COR-L47 (cell line): ENCODE measurements at places on chromosomes 3 and 15.

- no peak for DNase-seq
Observed at GRCh38 chr3:65425880-65426279, 612.8 kb downstream of the MAGI1 start.

GRCh38 chr15:27734785-27735495, 364.2 kb downstream of the OCA2 start:
- DNase-seq = no peak

GRCh38 chr3:40800343-40800742, 275.6 kb downstream of the ZNF621 start:
- no peak for DNase-seq

GRCh38 chr3:7781395-7781794, 720.2 kb upstream of the LMCD1 start:
- no peak for DNase-seq

- DNase-seq = no peak
Observed at GRCh38 chr3:4856564-4856963, 122.7 kb upstream of the BHLHE40 start.

DNA sequence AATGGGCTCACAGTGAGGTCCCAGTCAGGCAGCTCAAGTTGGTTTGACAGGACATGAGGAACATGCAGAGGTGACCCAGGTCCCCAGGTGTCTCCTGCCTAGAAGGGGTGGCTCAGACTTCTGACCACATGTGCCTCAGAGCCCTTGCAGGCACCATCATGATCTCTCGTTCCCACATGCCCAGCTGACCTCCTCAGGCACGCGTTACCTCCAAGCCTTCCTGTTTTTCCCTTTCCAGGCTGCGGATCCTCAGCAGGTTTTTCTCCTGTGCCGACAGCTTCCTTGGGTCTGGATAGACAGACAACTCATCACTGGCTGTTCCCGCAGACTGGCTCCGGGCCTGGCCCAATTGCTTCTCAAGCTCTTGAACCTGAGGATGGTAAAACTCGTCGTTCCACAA, 30.4 kb downstream of the CCDC13 start:
- DNase-seq = no peak

DNA sequence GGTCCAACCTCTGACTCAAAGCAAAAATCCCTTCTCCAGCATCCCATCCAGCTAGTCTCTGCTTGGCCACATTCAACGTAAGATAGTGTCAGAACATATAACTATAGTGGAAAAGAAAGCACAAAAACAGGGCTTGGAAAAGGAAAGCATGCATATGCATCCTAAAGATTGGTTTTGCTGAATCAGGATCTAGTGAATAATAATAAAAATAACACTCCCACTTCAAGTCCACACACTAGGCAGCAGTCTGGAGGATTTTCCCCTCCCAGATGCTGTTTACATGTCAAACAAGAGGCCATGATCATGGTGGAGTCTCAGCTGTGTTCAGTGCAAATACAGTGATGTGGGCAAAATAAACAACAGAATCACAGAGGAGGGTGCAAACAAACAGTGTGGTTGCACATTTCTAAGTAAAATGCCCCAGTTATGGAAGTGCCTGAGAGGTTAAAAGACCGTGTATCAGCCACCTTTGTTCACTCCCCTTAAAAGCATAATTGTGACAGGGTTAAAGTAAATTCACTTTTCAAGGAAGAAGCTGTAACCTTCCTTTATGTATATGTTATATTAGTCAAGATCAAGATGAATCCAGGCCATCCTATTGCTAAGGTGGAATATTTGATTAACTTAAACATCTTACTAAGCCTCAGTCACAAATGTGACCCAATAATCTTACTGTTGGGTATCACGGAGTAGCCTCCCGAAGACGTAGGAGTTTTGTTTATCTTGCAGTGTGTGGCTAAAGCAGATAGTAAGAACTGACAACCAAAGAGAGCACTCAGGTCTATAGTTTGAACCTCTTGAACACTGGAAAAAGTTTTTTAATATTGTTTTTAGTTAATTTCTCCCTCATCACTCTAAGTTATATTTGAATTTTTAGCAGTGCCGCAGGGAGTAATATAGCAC, 424.5 kb downstream of the SOX2 start:
- peak; percentile 70 for DNase-seq

DNA sequence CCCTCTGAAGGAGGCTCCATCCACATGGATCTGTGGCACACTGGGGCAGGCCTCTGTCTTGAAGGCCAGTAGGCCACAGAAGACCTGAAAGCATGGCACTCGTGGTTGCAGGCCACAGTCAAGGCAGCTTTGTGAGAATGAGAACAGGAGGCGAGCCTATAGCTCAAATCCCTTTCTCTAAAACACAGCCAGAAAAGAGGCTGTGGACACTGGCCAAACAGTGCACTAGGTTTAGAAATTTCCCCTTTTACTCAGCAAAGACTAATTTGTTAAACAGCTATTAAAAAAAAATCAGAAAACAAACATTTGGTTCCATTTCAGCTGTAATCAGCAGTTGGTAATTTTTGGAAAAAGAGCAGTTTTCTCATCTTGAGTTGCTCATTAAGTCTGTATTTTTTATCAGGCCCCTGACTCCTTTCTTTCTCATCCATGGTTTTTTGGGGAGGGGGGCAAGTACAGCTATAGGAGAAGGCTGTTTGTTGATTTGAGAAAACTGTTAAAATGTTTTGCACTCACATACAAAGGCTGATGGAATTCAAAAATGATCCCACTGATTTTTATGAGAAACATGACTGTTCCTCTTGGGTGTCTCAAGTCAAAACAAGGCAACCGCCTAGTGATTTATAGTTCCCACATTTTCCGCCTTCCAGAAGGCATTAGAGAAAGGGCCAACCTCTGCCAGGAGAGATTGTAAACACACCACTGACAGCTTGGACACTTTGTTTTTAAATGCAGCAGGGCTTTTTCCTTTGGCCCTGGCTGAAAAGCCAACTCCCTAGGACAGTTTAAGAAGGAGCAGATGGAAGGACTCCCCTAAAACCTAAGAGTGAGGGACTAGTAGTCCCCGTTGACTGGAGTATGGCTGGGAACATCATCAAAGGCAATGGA, 28.1 kb downstream of the PARP16 start:
- DNase-seq = no peak

- no peak for DNase-seq
Observed at GRCh38 chr15:40006646-40007045, 32.3 kb downstream of the SRP14 start.

DNA sequence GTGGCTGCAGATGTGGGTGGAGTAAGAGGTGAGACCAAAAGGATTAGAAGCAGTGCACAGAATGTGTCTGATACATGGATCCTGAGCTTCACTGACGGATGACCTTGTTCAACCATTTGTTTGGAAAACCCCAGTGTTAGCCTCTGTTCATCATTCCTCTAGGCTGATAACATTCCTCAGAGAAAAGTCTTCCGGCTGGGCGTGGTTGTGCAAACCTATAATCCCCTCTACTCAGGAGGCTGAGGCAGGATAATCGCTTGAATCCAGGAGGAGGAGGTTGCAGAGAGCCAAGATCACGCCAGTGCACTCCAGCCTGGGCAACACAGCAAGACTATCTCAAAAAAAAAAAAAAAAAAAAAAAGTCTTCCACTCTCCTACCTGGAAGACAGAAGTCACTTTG, 23.1 kb upstream of the CHD2 start:
- DNase-seq = no peak

DNA sequence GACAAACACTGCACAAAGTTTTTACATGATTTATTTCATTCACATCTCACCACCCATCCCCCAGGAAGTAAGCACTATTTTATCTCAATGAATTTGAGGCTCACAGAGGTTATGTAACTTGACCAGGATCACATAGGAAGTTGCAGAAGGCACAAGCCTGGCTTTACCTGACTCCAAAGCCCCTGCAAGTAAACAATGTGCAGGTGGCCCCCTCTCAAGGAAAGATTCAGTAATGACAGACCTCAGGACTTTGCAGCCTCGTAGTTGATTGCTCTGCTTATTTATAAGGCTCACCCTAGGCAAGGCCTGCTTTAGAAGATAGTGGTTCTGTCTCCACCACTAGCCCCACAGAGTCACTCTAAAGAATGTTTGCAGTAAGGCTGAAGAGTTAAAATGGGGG, 79.8 kb upstream of the MDFIC2 start:
- no peak for DNase-seq

DNA sequence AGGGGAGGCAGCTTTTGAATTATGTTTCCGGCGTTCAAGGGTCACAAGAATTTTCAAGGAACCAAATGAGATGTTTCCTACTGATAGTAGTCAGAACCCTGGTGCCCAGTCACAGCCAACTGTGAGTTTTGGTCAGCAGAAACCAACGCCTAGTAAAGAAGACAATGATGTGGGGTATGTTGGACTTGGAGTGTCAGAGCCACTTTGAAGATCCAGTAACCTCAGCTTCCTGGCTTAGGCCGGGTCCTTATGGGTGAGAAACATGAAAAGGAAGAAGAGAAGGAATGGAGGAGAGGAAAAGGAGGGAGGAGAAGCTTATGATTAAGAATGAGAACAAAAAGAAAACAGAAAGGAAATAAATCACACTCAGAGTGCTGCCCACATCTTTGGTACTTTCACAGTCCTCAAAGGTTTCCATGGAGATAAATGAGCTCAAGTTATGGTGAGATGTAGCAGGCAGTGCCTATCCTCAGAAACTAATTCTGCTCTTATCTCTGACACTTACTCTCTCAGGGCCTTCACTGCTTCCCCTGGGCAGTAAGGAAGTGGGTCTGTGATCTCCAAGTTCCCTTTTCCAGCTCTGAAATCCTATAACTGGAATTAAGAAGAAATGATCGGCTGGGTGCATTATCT, 2.0 kb upstream of the MCF2L2 start:
- DNase-seq = no peak

DNA sequence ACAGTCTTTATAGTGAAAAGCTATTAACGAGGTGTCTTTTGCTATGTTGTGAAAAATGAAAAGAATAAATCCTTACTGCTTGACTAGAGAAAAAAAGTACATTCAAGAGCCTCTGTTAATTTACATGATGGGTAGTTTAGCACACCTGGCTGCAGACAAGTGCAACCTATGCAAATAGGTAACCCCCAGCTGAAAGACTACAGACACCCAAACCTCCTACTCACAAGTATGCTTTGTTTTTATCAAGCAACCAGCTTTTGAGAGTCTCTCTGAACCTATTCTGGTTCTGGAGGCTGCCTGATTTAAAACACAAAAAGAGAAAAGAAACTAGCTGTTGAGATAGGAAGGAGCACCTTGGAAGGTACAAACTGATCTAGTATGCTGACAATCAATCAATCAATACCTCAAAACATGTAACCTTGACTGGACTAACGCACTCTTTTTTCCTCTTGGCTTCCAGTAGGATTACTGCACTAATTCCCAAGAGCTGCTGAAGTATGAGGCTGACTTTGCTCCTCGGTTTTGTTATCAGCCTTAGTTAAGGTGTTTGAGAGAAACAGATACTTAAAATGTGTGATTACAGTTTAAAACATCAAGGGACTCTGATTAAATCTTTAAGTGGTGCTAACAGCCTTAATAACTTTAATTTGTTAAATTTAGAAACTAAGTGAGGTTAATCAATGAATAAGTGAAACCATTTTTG, 63.6 kb downstream of the OSBPL10 start:
- no peak for DNase-seq

GRCh38 chr3:145519398-145520047, 641.5 kb downstream of the PLOD2 start:
- no peak for DNase-seq

DNA sequence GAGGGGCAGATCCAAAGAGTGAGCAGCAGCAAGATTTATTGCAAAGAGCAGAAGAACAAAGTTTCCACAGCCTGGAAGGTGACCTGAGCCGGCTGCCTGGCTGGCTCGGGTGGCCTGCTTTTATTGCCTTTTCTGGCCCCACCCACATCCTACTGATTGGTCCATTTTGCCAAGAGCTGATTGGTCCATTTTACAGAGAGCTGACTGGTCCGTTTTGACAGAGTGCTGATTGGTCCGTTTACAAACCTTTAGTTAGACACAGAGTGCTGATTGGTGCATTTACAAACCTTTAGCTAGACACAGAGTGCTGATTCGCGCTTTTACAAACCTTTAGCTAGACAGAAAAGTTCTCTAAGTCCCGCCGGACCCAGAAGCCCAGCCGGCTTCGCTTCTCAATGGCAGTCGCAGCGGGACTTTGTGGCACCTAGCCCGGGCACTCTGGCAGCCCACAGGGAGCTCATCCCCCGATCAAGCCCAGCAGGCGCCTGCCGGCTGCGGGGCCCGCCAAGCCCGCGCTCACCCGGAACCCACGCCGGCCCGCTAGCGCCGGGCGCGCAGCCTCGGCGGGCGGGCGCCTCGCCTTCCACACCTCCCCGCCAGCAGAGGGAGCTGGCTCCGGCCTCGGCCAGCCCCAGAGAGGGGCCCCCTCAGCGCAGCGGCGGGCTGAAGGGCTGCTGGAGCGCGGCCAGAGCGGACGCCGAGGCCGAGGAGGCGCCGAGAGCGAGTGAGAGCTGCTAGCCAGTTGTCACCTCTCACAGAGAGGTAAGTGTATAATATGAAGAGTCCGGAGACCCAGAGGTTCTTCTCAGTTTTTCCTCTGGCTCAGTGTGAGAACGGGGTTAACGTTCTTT, 339.2 kb downstream of the CHL1 start:
- DNase-seq = no peak

DNA sequence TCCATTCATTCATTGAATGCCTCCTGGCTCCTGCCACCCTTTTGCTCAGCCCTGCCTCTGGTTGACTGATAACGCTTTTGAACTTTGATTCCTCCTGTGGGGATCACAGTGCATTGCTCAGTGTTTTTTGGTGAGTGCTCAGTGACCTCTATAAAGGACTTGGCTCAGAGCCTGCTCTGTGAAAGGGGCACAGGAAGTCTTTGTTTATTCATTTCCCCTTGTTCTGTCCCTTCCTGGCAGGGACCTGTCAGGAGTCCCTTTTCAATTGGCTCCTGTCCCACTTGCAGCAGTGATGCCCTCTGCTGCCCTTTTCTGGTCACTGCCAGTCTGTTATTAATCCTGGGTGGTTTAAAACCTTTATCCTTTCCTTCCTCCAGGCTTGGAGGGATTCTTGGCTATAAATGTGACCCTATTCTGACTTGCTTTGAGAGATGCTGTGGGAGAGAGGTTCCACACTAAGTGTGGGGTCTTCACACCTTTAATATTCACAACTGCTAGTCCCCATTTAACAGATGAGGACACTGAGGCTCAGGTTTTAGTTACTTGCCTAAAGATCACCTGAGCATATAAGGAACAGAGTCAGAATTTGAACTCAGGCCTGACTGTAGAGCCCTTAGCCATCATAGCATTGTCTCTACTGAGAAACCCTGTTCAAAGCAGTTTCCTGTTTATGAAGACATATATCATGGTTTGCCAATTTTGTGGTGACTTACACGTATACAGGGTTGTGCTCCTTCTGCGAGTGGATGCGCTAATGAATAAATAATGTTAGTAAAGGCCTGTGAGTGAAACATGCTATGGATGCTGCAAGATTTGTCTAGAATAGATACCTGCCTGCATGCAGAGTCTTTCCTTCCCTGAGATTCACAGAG, 23.2 kb upstream of the TATDN2 start:
- peak; percentile 70 for DNase-seq

GRCh38 chr15:45442507-45443135, 64.3 kb upstream of the GATM start:
- DNase-seq = no peak

- DNase-seq = no peak
Observed at GRCh38 chr3:146133441-146133840, 27.5 kb downstream of the PLOD2 start.

GRCh38 chr3:150146991-150147761, 176.5 kb upstream of the PFN2 start:
- no peak for DNase-seq
